Thoracic aorta (tissue), 2 donors: ENCODE measurements at places on chromosomes 1 and 21. TPM values are rescaled to one million over a fixed set of nuclear protein-coding genes. Genes with fewer than 3 reads are reported as not detected.

DNA sequence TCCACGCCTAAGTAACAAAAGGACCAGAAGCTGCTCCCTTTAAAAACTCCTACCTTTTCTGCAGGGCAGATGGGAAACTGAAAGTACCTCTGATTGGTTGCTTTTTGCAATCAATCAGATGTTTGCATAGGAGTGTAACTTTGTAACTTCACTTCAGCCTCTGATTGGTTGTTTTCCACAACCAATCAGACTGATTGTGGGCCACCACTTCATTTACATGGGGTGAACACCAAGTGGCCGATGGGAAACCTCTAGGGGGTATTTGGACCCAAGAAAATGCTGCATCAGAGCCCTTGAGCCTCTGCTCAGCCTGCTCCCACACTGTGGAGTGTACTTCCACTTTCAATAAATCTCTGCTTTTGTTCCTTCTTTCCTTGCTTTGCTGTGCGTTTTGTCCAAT is 32.8 kb upstream of the CD1D start:
- H3K4me1 ChIP-seq, result peaks cover 7% of the 10 kb centered on the region
- H3K27me3 ChIP-seq, result no peaks in the 10 kb centered on the region
- DNase-seq, result no peak
- no peak overlapping the region for H3K27ac ChIP-seq
- H3K4me3 ChIP-seq, result no peak overlapping the region

GRCh38 chr1:26542771-26543451 is 13.3 kb downstream of the RPS6KA1 start:
- H3K27ac ChIP-seq, result peak overlapping the region; percentile 37
- H3K4me1 ChIP-seq, result no peaks in the 10 kb centered on the region
- H3K4me3 ChIP-seq, result peak overlapping the region; percentile 28

- H3K27me3 ChIP-seq, result no peaks in the 10 kb centered on the region
- peaks cover 10% of the 10 kb centered on the region for H3K4me1 ChIP-seq
- peaks cover 7% of the 10 kb centered on the region for H3K36me3 ChIP-seq
- H3K27ac ChIP-seq, result no peak overlapping the region
- H3K4me3 ChIP-seq, result no peak overlapping the region
Observed at GRCh38 chr1:220798338-220798737, 11.6 kb downstream of the MTARC1 start.

KCNE2 gene
- not detected for total RNA-seq

PROK1 gene
- 0.63 TPM for total RNA-seq

DNA sequence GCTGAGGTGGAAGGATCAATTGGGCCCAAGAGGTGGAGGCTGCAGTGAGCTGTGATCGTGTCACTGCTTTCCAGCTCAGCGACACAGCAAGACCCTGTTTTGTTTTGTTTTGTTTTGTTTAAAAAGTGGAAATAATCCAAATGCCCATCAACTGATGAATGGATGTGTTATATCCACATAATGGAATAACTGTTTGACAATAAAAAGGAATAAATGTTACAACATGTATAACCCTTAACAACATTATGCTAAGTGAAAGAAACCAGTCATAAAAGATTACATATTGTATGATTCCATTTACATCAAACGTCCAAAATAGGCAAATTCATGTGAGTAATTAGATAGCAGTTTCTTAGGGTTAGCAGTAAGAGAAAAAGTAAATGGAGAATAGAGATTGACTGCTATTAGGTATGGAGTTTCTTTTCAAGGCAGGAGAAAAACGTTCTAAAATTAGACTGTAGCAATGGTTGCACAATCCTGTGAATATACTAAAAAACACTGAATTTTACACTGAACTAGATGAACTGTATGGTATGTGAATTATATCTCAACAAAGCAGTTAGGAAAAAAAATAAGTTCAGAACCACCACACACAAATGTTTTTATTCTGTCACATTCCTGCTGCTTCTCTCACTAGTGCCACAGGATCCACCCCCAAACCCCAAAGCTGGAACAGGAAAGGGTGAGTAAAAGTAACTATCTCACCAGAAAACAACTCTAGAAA is 15.7 kb downstream of the FOXJ3 start:
- peaks cover 40% of the 10 kb centered on the region for H3K4me1 ChIP-seq
- no peak for DNase-seq
- H3K27me3 ChIP-seq, result no peaks in the 10 kb centered on the region

TSTD1 gene
- total RNA-seq, result 34.2 TPM

DNA sequence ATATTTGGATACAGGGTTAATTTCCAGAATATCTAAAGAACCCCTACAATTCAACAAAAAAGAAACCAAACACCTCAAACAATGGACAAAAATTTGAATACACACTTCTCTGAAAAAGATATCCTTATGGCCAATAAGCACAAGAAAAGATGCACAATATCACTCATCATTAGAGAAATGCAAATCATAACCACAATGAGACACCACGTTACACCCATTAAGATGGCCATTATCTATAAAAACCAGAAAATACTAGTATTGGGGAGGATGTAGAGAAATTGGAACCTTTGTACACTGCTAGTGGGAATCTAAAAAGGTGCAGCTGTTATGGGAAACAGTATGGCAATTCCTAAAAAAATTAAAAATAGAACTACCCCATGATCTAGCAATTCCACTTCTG is 4.9 kb downstream of the ADAM30 start:
- H3K36me3 ChIP-seq, result no peaks in the 10 kb centered on the region
- H3K4me1 ChIP-seq, result no peaks in the 10 kb centered on the region
- H3K27me3 ChIP-seq, result no peaks in the 10 kb centered on the region
- no peak overlapping the region for H3K4me3 ChIP-seq
- H3K27ac ChIP-seq, result no peak overlapping the region

- H3K27ac ChIP-seq, result no peak overlapping the region
- peaks cover 6% of the 10 kb centered on the region for H3K4me1 ChIP-seq
- DNase-seq, result no peak
- peaks cover 34% of the 10 kb centered on the region for H3K27me3 ChIP-seq
Observed at GRCh38 chr1:6241107-6241886, 2.7 kb upstream of the HES3 start.

CCDC181 gene
- 2.9 TPM for total RNA-seq

GRCh38 chr1:202016811-202017748 is 6.7 kb downstream of the ELF3 start:
- no peaks in the 10 kb centered on the region for H3K4me1 ChIP-seq
- H3K27ac ChIP-seq, result no peak overlapping the region
- H3K27me3 ChIP-seq, result no peaks in the 10 kb centered on the region
- H3K36me3 ChIP-seq, result no peaks in the 10 kb centered on the region

DNA sequence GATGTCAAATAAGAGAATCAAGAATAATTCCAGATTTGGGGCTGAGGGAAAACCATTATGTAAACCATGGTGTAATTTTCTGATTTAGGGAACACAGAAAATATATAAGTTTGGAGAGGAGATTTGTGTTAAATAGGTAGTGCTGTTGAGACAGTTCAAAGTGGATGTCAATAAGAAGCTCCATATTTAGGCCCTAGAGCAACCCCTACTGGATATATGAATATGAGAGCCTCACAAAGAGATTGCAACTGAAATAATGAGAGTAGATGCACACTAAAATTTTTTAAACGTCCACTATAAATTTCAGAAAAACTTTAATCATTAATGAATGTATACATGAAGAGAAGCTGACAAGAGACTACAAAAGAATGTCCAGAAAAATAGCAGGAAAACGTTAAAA is 1447.8 kb upstream of the PRMT6 start:
- H3K27ac ChIP-seq, result no peak overlapping the region
- no peaks in the 10 kb centered on the region for H3K27me3 ChIP-seq
- no peak for DNase-seq

- no peaks in the 10 kb centered on the region for H3K27me3 ChIP-seq
- no peaks in the 10 kb centered on the region for H3K4me1 ChIP-seq
- peak overlapping the region; percentile 83 for H3K4me3 ChIP-seq
Observed at GRCh38 chr1:58779801-58780382, 4.0 kb downstream of the JUN start.

GRCh38 chr21:32186804-32187203 is 92.0 kb downstream of the MIS18A start:
- no peak for DNase-seq
- H3K36me3 ChIP-seq, result no peaks in the 10 kb centered on the region
- H3K4me3 ChIP-seq, result no peak overlapping the region
- no peaks in the 10 kb centered on the region for H3K4me1 ChIP-seq
- no peaks in the 10 kb centered on the region for H3K27me3 ChIP-seq
- H3K27ac ChIP-seq, result no peak overlapping the region

RNU1-1 gene
- total RNA-seq, result under 0.01 TPM

- H3K4me3 ChIP-seq, result no peak overlapping the region
- H3K27ac ChIP-seq, result no peak overlapping the region
- no peaks in the 10 kb centered on the region for H3K4me1 ChIP-seq
Observed at GRCh38 chr1:9784508-9785133, 39.1 kb downstream of the CLSTN1 start.

DNA sequence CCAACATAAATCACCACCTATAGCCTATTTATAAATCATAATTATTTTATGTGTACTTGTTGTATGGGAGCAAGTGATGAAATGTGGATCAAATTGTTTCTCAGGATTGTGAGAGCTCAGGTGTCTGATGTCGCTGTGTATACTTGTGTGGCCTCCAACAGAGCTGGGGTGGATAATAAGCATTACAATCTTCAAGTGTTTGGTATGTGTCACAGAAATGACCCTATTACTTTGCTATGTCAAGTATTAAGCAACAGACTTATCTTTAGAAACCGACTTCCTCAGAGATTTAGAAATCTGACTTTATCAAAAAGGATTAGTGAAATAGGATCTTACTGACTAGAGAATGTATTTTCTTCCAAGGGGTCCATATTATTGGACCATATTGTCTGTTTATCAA is 280.9 kb downstream of the TPR start:
- H3K27ac ChIP-seq, result peak overlapping the region; percentile 22
- peaks cover 14% of the 10 kb centered on the region for H3K4me1 ChIP-seq

DNA sequence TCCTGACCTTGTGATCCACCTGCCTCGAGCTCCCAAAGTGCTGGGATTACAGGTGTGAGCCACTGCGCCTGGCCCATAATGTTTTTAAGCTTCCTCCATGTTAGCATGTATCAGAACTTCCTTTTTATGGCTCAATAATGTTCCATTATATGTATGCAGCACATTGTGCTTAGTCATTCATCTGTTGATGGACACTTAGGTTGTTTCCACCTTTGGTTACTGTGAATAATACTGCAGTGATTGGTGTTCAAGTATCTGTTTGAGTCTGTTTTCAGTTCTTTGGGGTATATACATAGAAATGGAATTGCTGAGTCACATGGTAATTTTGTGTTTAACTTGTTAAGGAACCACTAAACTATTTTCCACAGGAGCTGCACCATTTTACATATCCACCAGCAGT is 17.7 kb downstream of the CMPK1 start:
- no peak overlapping the region for H3K27ac ChIP-seq
- H3K27me3 ChIP-seq, result no peaks in the 10 kb centered on the region
- no peak for DNase-seq
- H3K36me3 ChIP-seq, result no peaks in the 10 kb centered on the region
- H3K4me1 ChIP-seq, result peaks cover 20% of the 10 kb centered on the region
- H3K4me3 ChIP-seq, result no peak overlapping the region

GRCh38 chr1:212294983-212295382 is 9.8 kb downstream of the PPP2R5A start:
- H3K27me3 ChIP-seq, result no peaks in the 10 kb centered on the region
- peaks cover 54% of the 10 kb centered on the region for H3K4me1 ChIP-seq
- H3K4me3 ChIP-seq, result no peak overlapping the region
- H3K36me3 ChIP-seq, result no peaks in the 10 kb centered on the region

DNA sequence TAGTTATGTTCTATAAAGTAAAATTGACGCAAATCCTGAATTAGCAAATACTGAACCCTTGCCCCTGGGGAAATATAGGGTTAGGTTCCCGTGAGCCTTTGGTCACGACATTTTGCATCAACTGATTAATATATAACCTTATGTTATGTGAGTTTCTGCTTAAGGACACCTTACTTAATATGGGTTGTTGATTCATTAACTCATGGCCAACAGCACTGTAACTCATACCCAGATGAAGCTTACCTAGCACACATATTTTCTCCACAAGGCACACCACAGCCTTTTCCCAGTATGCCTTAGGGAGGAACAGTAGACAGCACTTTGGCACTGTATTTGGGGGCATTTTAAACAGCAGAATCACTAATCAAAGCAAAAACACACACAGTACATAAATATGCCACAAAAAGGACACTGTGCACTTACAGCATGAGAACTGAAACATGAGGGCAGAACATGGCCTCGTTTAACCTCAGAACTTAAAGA is 15.1 kb downstream of the INAVA start:
- no peaks in the 10 kb centered on the region for H3K27me3 ChIP-seq
- no peak overlapping the region for H3K27ac ChIP-seq
- no peaks in the 10 kb centered on the region for H3K4me1 ChIP-seq
- no peak overlapping the region for H3K4me3 ChIP-seq

- no peaks in the 10 kb centered on the region for H3K36me3 ChIP-seq
- H3K4me3 ChIP-seq, result no peak overlapping the region
- H3K27ac ChIP-seq, result no peak overlapping the region
- no peak for DNase-seq
- H3K27me3 ChIP-seq, result no peaks in the 10 kb centered on the region
- no peaks in the 10 kb centered on the region for H3K4me1 ChIP-seq
Observed at GRCh38 chr1:29849991-29850757, 613.9 kb downstream of the PTPRU start.

- H3K27ac ChIP-seq, result no peak overlapping the region
- peaks cover 3% of the 10 kb centered on the region for H3K36me3 ChIP-seq
- no peak for DNase-seq
- no peaks in the 10 kb centered on the region for H3K27me3 ChIP-seq
- H3K4me3 ChIP-seq, result no peak overlapping the region
Observed at GRCh38 chr1:227731241-227731677, 3.8 kb downstream of the JMJD4 start.

GRCh38 chr1:61162520-61163258 is 80.3 kb downstream of the NFIA start:
- H3K36me3 ChIP-seq, result no peaks in the 10 kb centered on the region
- peaks cover 29% of the 10 kb centered on the region for H3K4me1 ChIP-seq
- DNase-seq, result no peak
- no peaks in the 10 kb centered on the region for H3K27me3 ChIP-seq
- H3K27ac ChIP-seq, result peak overlapping the region; percentile 29

DNA sequence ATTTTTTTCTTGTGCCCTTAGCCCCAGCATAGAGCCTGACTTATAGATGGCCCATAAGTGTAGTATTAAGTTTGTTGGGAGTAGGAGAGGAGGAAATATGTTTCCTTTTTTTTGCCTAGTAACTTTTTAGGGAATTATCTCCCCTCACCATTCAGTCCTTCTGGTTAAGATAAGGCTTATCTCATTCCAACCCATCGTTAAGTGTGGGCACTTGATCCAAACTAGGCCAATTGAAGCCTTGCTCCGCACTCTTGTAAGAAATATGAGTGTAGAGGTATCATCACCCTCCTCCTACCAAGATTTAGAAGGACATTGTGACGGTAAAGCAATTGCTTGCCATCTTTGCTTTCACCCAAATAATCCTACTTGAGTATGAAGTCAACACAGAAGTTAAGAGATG is 8.8 kb upstream of the FGGY start:
- H3K27ac ChIP-seq, result no peak overlapping the region
- no peaks in the 10 kb centered on the region for H3K27me3 ChIP-seq
- H3K4me3 ChIP-seq, result no peak overlapping the region
- no peaks in the 10 kb centered on the region for H3K36me3 ChIP-seq
- H3K4me1 ChIP-seq, result no peaks in the 10 kb centered on the region

GRCh38 chr1:110057963-110058518 is 12.4 kb downstream of the ALX3 start:
- no peak for DNase-seq
- H3K4me3 ChIP-seq, result no peak overlapping the region
- peaks cover 39% of the 10 kb centered on the region for H3K36me3 ChIP-seq
